ENCODE measurements at places on chromosomes 2 and 18.

DNA sequence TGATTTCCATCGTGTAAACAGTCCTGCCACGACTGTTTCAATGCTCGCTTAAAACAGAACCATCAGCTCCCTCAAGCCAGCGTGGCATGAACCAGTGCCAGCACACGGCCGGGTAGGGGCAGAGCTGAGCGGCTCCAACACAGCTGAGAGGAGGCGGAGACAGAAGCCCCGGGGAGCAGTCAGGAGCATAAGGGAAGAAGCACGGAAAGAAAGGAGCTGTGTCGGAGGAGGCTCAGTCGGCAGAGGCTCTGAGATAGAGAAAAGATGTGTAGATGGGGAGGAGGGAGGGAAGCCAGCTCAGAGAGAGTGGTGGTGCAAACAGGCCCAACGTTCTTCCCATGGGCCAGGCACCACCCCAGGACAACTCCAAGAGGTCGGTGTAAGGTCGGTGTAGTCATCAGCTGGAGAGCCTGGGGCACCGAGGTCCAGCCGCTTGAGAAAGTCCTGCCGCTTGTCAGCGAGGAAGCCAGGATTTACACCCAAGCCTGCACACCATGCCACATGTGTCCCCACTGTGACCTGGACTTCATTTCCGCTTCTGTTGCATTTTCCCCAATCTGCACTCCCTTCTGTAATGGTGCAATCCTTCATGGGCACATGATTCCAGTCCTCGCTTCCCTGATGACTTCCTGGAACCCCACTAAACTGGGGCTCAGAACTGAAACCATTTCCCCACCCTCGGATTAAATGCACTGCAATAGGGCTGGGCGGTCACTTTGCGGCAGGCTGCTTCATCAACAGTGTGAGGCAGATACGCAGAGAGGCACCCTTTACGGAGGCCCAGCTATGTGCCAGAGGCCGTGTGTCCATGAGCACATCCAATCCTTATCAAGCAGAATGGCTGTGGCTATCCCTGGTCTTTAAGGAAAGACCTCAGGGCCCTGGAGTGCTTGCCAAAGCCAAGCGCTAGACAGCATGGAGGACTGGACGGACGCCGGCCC is 43.5 kb downstream of the CYP27C1 start:
- peak; percentile 73 for DNase-seq

DNA sequence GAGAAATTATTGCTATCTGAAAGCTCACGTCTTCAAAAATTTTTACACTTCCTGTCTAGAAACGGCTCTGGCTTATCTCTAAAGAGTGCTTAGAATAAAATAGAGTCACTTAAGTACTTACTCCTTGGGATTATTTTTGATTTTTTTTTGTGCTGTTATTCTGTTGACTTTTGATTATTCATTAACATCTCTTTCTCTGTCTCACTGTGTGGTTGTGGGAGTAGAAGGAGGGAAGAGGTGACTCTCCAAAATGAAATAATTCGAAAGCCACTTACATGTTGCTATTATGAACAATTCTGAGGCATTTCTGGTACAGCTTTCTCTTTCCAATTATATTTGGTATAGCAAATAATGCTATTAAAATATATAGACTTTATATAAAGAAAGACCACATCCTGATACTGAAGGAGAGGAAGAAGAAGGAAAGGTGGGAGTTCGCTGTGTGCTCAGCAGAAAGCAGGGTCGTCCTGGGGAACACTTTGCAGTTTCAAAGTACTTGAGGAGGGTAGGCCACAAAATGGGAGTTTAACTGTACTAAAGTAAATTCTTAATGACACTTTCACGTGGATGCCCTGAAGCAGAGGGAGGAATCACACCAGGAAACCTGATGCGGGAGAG is 9.6 kb upstream of the MMADHC start:
- DNase-seq: no peak

- no peak for DNase-seq
These were observed 108.0 kb downstream of the FAM168B start for GRCh38 chr2:130985206-130985780.

DNA sequence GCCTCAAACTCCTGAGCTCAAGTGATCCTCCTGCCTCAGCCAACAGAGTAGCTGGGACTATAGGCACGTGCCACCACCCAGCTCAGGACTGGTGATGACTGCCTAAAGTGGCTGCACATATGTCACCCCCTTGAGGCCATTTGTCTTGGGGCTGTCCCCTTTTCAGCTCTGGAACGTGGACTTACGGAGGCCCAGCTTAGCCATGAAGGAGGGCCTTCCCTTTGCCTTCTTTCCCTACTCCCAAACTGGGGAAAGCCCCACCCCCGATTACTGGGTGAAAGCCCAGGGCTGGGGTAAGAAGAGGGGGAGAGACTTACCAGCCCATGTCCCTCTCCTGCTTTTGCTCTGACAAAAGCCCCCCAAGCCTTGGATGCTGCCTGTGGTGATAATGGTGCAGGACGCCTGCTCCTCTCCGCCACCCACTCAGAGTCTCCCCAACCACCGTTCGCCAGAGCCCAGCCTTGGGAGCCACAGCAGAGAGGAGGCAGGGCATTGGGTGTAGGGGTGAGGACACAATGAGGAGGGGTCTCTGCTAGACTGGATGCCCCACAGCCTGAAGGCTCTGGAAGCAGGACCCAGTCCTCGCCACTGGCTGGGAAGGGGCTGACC is 2.5 kb upstream of the DUSP2 start:
- no peak for DNase-seq

DNA sequence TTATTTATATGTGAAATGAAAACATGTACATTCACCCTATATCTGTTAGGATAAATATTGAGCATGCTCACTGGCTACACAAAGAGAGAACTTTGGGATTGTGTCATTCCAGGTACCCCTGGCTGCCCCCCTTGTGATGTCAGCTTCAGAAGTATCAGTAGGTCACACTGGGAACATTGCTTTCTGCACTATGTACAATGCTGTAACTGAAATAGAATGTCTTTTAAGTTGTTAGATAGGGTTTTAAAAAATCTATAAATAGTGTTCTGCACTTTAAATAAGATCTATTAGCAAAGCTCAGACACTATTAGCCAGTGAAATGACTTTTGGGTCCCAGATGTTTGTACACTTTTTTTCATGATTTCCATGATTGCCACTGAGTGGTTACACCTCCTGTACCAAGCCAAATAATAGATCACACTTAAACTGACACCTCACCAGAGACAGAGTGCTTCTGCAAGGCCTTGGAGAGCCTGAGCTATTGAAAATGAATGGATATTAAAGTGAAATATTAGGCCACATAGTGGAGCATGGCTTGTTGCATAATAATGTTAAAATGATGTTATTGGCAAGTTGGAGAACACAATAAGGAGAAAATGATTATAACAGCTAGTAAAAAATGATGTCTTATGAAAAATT is 297.0 kb upstream of the NXPH2 start:
- no peak for DNase-seq

DNA sequence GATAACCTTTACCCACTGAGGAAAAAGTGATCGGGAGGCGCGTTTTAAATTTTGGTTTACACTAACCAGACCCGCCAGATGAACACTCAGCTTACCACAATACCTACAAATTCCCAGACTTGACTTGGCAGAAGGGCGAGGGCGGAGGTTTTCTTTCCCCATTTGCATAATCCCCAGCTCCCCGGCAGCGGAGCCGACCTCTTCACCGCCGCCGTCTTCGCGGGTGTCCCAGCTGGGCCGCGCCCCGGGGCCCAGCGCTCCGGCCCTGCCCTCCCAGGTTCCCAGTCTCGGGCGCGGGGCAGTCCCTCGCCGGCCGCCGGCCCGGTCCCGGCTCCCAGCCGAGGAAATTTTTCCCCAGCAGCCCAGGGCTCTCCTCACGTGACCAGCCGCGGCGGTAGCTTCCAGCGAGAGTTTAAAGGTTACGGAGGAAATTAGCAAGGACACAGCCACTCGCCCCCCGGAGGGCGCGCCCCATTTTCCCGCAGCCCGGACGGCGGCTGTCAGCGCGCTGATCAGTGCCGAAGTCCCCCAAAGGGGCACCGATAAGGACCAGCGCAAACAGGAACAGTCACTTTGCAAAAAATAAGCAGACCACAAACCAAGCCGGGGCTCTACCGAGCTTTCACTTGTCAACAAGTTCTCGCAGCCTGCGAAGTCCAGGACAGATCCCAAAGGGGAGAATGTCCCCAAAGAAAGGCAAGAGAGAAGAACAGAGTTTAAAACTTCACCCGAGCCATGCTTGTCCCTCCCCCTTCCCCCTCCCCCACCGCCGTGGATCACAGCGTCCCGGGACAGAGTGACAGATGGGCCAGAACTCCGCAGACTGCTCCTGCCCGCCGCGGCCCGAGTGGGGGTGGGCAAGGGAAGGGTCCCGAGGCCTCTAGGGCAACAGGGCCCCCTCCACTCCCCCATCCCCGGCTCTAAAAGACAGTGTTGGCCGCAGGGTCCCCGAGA is 1.3 kb upstream of the PRKCE start:
- peak; percentile 45 for DNase-seq

DNA sequence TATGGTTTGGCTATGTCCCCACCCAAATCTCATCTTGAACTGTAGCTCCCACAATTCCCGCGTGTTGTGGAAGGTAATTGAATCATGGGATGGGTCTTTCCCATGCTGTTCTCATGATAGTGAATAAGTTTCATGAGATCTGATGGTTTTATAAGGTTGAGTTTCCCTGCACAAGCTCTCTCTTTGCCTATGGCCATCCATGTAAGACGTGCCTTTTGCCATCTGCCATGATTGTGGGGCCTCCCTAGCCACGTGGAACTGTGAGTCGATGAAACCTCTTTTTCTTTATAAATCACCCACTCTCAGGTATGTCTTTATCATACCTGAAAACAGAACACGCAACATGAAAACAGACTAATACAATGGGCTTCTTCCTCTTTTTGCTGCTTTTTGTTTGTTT is 11.2 kb upstream of the C1D start:
- DNase-seq: no peak

GRCh38 chr2:121173112-121173511 is 111.9 kb downstream of the TFCP2L1 start:
- no peak for DNase-seq

DNA sequence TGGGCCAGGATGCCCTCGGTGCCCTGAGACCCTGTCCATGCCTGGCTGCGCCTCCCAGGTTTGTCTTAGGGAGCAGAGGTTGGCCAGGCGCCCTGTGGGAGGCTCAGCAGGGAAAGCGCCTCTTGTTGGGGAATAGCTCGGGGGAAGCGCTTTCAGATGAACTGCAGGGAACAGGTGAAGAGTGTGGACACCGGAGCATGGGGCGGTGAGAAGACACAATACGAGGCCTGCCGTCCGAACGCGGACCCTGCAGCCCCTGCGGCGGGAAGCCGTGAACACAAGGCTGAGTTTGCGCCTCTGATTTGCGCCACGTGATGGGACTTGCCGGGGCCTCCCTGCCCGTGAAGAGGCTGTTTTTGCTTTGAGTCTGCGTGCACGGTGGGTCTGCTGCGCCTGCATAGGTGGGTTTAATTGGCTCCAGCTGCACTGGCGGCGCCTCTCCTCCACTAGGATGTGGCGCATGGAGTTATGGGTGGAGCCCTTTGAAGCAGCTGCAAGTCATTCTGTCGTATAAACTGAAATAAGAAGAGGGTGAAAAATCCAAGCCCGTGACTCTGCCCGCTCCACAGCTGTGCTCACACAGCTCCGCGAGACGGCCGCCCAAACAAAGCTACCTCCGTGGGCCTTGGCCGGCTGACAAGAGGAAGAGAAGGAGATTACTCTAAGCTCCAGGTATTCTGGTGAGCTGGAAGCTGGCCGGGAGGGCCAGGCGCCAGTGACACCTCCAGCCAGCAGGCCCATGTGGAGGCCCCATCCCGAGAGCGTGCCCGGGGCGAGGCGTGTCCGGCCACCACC is 103.5 kb upstream of the CTDP1 start:
- DNase-seq: no peak

DNA sequence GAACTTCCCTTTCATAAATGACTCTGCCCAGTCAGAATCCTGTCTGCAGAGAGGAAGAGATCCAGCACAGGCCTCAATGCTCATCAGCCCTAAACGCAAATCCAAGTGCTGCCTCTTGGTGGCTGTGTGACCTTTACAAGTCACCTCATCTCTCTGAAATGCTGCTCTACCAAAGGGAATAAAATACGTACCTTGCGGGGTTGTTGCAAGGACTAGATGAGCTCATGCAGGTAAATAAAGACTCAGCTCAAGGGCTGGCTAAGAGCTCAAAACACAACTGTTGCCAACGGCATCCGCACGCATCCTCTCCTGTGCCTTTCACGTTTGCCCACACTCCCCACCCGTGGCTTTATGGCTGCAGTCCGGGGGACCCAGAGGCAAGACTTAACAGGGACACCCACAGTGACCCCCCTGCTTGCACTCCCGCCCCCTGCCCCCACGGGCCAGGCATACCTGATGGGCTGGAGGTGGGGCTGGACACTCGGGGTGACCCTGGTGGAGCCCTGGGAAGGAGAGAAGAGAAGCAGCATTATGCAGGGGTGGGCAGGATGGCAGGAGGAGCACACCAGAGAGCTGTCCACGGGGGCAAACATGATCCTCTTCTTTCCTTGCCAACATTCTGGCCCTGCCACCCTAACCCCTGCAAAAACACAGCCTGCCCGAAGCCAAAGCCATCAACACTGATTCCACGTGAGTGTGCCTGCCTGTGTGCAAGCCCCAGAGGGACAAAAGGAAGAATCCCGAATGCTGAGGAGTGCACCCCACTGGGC is 102.6 kb downstream of the TNS1 start:
- no peak for DNase-seq

GRCh38 chr2:120279708-120280107 is 27.1 kb downstream of the RALB start:
- no peak for DNase-seq

DNA sequence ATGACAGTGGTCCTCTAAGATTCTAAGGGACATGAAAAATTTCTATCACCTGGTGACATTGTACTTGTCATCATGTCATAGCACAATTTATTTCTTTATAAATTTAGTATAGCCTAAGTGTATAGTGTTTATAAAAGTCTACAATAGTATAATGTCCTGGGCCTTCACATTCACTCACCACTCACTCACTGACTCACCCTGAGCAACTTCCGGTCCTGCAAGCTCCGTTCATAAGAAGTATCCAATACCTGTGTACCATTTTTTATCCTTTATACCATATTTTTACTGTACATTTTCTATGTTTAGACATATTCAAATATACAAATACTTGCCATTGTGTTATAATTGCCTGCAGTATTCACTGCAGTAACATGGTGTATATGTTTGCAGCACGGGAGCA is 72.8 kb upstream of the DSEL start:
- DNase-seq: no peak

DNA sequence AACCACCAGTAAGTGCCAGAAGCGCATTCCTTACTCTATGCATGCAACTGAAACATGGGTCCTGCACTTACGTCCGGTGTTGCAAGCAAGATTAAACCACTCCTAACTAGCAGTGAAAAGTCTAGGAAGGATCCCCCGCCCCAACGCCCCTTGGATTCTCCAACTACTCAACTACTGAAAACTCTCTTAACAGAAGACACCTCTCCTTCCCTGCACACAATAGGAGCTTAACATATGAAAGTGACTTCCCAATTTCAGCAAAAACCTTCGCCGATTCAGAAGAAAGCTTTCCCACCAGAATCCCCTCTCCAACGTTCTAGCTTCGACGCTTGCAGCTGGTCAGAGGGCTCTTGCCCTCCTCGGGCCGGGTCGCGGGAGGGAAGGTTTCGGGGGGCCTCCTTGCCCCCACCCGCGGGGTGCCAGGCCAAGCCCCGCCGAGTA is 578 bp downstream of the IWS1 start:
- DNase-seq: peak; percentile 49

GRCh38 chr2:47058003-47058931 is 96.8 kb downstream of the STPG4 start:
- peak; percentile 95 for DNase-seq

- DNase-seq: no peak
These were observed 2070.4 kb upstream of the CELF4 start for GRCh38 chr18:39635966-39636365.

Data from fibroblast of gingiva (primary cell).